ENCODE measurements at places on chromosomes 5 and 9.

- DNase-seq, result no peak
Observed at GRCh38 chr9:114374936-114375335, 12.8 kb downstream of the AKNA start.

- DNase-seq, result no peak
Observed at GRCh38 chr5:143426437-143426991, 23.0 kb upstream of the NR3C1 start.

DNA sequence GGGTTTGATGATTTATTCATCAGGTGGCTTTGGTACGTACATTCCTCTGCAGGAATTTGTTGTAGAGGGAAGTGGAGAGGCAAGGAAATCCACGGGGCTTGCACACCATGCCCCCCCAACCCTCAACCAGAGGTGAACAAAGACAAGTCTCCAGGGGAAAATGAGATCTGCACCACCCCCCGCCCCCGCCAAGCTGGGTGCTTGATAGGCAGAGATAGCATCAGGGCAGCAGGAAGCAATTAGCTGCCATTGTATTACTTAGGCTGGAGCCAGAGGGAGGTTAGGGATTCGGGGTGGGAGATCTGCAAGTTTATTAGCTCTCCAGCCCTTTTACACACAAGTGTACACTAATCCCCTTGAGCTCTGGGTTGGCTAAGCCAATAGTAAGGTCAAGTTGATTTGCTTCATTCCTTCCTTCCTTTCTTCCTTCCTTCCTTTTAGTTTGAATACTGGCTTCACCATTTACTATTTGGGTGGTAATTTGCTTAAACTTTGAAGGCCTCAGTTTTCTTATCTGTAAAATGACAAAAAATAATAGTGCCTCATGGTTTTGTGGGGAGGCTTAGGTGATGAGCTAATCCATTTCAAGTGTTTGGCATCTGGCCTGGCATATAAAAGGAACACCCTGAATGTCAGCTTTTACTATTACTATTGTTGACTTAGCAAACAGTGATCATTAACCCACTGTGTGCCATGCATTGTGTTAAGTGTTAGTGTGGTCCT lies 34.1 kb downstream of the SPRY4 start:
- no peak for DNase-seq

- DNase-seq, result no peak
Observed at GRCh38 chr9:133162861-133163503, 732 bp downstream of the GBGT1 start.

DNA sequence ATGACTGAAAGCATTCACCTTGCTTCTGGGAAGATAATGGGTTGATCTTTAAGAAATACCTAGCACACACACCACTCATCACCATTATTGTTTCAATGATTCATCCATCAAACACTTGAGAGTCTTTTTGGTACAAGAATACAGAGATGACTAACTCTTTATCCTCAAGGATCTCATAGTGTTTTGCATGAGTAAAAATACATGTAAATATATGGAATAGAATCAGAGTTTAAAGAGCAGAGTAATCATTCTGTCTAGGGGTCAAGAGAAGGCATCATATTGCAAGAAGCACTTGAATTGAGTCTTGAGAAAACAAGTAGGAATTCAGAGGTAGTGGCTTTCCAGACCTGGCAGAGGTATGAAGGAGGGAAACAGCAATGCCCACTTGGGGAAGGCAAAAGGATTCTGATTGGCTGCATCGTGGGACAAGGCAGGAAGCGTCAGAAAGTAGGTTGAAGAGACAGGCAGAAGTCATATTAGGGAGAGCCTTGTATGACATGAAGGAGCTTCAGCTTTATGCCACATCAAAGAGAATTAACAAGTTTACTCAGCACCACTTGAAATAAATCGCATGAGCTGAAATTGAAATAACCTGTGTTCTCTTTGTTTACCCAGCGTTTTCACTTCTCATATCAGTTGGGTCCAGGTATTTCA lies 542.5 kb downstream of the TLE1 start:
- DNase-seq, result no peak

GRCh38 chr5:172336264-172336663 lies 52.7 kb upstream of the UBTD2 start:
- no peak for DNase-seq

- DNase-seq, result no peak
Observed at GRCh38 chr5:106290841-106291240, 1379.9 kb downstream of the EFNA5 start.

GRCh38 chr5:164345853-164346252 lies 840.4 kb downstream of the MAT2B start:
- DNase-seq, result no peak

GRCh38 chr9:68705531-68706362 lies 707 bp downstream of the PIP5K1B start:
- no peak for DNase-seq

DNA sequence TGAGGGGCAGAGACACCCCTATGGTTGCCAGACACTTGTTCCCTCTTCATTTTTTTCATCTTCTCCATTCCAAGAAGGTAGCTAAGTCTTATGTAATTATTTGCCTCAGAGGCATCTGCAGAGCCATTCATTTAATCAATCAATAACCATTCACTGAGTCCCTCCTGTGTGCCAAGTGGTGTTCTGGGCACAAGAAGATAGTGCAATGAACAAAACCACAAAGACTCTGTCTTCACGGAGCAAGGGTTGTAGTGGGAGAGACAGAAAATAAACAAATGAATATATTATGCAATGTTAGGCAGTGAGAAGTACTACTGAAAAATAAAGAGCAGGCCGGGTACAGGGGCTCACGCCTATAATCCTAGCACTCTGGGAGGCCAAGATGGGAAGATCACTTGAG lies 41.4 kb upstream of the CTNNA1 start:
- no peak for DNase-seq

GRCh38 chr5:10482791-10483530 lies 41.3 kb downstream of the ROPN1L start:
- DNase-seq, result no peak

- no peak for DNase-seq
Observed at GRCh38 chr5:169917500-169917899, 62.8 kb downstream of the INSYN2B start.

GRCh38 chr5:156148301-156148700 lies 178.7 kb upstream of the SGCD start:
- DNase-seq, result no peak

DNA sequence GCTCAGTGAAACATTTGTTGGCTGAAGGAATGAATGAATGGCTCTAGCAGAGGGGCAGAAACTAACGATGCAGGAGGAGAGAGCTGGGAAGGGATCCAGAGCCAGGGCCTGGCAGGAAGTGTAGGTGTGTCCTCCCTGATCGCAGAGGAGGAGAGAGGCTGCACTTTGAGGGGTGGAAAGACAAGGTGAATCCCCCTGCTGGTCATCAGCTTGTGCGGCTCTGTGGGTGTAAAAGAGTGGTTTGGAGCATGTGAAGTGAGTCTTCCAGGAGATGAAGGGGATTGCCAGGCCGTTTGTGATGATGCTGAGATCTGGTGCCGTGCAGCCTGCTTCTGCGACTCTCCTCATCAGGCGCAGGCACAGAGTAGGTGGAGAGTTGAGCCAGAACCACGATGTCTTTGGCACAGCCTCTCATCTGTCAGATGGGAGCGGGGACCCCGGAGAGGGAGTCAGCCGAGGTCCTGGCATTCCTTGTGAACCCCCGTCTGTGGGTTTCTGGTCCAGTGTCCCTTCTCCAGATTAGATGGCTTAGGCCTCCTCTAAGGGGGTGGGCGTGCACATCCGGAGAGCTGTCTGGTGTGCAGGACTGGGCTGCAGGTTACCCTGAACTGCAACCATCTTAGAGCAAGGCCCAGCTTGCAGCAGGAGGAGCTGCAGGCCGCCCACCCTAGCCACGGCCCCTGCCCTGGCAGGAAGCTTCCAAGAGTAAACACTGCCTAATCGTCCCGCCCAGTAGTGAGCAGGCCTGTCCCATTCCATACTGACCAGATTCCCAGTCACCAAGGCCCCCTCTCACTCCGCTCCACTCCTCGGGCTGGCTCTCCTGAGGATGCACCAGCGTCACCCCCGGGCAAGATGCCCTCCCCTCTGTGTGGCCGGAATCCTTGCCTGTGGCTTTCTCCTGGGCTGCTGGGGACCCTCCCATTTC lies at the start of gene ADAMTS13:
Gene ADAMTS13, plus strand, starts transcription at position 753 of the 928 bp plus-strand sequence. Its CDS starts 77 bp downstream, at position 830.
- DNase-seq, result peak; percentile 43

- DNase-seq, result no peak
Observed at GRCh38 chr5:142405023-142405422, 80.2 kb upstream of the SPRY4 start.

DNA sequence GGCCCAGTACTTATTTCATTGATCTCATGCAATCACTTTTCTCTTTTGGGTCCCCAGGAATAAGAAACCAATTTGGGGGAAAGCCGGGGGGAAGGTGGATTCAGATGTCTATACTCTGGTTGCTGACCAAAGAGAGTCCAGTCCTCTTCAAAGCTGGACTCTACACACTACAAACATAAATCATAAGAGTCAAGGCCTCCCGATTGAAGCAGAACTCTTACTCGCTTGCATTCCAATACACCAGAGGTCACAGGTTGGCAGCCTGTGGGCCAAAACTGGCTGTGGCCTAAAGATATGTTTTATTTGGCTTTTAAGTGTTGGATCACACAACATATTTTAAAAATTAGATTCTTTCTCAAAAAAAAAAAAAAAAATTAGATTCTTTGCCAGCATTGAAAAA lies 311.4 kb upstream of the MSX2 start:
- no peak for DNase-seq

- DNase-seq, result no peak
Observed at GRCh38 chr9:124455820-124456219, 5.6 kb downstream of the ADGRD2 start.

- DNase-seq, result no peak
Observed at GRCh38 chr5:39835371-39835770, 410.6 kb upstream of the DAB2 start.

- DNase-seq, result peak; percentile 19
Observed at GRCh38 chr5:5886812-5887486, 464.5 kb downstream of the ICE1 start.
